ENCODE measurements at places on chromosomes 3 and 15.

DNA sequence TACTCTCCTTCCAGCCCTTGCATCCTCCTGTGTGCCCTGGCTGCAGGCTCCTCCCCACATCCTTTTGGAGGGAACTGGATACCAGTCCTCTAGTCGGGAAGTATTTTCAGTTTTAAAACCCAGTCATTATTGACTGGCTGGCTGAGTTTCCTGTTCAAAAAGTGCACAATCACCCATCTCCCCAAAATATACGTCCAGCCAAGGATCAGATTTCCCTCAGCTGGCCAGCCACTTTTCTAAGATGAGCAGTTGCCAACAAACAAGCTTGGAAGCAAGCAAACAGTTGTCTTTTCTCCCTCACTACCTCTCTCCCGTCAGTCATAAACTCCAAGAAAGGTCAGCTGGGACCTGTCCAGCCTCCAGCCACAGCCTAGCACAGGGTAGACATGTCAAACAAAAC lies 147.7 kb upstream of the GALNT15 start:
- peak; percentile 36 for DNase-seq

DNA sequence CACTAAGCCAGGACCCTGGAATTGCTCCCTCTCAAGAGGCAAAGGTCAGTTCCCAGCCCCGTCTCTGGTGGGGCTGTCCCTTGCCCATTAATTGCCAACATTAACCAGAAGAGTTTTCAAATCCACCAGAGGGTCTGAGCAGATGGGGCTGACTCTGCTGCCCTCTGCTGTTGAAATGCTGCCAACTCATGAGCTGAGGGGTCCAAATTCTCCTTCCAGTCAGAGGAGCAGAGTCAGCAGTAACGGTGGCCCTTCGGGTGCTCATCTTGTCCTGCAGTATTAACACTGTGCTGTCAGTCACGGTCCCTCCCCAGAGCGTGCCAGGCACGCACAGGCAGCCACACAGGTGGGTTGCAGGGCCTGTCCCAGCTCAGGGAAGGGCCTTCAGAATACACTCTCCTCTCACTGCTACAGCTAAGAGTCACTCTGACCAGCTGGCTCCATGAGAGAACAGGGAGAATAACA lies 10.7 kb upstream of the SPTBN5 start:
- DNase-seq, result peak; percentile 45

DNA sequence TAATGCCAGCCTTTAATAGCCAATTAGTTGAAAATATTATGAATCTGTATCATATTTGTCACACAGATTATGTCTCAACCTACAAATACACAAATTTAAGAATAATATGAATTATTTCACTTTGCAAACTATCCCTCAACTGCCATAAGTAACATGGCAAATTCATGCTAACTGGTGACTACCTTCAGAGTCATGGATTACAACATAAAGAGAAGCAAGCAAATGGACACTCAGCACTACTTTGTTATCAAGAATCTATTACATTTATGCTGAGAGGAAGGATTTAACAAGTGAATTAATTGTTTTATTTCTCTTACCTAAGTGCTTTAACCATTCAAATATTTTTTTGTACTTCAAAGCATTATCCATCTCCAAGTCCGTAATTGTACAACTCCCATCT lies 103.1 kb upstream of the BCL6 start:
- no peak for DNase-seq

- DNase-seq, result peak; percentile 60
Observed at GRCh38 chr15:64163659-64164362, 989 bp upstream of the PPIB start.

DNA sequence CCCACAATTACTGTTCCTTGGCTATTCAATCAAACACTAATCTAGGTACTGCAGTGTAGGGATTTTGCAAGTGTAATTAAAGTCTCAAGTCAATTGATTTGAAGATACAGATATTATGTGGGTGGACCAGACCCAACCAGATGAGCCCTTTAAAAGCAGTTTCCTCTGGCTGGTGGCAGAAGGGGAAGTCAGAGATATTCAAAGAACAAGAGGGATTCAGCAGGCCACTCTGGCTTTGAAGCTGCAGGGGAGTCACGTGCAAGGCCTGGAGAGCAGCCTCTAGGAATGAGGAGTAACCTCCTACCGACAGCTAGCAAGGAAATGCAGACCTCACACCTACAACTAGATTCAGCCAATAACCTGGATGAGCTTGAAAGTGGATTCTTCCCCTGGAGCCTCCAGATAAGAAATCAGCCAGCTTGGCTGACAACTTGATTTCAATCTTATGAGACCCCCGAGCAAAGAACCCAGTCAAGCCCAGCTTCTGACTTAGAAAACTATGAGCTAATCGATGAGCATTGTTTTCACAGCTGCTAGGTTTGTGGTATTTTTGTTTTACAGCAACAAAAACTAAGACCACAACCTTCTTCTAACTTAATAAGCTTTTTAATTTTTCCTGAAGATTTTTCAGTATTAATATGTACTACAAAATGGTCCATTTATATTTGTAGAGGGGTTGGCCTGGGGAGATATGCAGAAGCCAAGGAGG lies 13.4 kb downstream of the HACD2 start:
- DNase-seq, result no peak

DNA sequence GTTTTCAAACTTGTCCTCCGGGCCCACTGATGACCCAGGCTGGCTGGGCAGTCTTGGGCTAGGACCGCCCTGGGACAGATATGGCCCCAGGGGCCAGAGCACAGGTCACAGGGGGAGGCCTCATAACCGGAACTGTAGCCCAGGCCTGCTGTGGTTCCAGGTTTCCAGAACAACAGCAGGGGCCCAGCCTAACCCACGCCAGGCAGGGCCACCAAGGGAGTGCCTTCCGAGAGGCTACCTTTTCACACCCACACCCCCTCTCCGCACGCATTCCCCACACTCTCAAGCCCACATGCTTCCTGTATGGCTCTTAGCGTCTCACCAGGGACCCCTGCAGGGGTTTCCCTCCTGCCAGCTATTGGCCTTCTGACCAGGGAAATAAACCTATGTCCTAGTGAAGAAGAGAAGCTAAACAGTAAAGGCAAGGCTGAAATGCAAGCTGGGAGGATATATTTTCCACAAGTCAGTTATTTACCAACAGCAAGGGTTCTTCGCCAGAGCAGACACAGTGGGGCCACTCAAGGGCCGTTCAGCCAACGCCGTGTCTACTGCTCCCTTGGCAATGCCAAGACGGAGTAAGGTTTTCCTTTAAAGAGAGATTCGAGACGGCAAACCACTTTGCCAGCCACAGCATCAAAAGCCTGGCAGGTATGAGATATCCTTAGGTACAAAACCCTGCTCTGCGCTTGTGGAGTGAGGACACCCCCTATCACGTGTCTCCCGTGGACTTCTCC lies 135.1 kb downstream of the ATP10A start:
- no peak for DNase-seq

GRCh38 chr3:195403841-195404408 lies 38.9 kb downstream of the ACAP2 start:
- DNase-seq, result no peak

GRCh38 chr3:184619369-184619768 lies 57.8 kb downstream of the EPHB3 start:
- no peak for DNase-seq

- DNase-seq, result no peak
Observed at GRCh38 chr3:194328053-194328657, 23.0 kb downstream of the CPN2 start.

- no peak for DNase-seq
Observed at GRCh38 chr3:108976058-108976457, 22.4 kb upstream of the GUCA1C start.

GRCh38 chr3:39780352-39780751 lies 29.1 kb upstream of the MYRIP start:
- no peak for DNase-seq

DNA sequence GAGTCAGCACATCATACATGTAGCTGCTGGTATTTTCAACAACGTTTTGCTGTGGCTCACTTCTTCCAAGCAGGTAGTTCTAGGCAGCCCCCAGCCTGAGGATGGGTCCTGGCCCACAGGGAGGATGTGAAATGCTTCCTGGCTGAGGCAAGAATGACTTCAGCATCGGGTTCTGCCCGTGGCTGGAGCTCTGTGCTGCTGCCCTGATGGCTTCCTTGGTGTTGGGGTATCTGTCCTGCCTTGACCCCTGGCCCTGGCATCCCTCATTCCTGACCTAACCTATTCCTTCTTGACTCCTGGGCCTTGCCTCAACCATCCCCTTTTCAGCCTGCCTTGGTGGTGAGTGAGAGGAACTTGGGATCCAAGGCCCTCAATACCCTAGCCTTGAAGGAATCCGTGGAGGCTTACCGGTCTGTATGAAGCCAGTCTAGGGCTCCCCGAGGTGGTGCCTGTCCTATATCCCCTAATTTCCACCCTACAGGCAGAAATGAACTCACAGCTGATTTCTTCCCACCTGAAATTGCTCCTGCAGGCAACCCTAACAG lies 300.6 kb downstream of the TLE3 start:
- DNase-seq, result no peak

DNA sequence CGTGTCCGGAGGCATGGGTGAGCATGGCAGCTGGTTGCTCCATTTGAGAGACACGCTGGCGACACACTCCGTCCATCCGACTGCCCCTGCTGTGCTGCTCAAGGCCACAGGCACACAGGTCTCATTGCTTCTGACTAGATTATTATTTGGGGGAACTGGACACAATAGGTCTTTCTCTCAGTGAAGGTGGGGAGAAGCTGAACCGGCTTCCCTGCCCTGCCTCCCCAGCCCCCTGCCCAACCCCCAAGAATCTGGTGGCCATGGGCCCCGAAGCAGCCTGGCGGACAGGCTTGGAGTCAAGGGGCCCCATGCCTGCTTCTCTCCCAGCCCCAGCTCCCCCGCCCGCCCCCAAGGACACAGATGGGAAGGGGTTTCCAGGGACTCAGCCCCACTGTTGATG lies 49.5 kb downstream of the PGPEP1L start:
- DNase-seq, result no peak

Measured in foreskin fibroblast (primary cell).